ENCODE measurements at places on chromosomes 2 and 18.

DNA sequence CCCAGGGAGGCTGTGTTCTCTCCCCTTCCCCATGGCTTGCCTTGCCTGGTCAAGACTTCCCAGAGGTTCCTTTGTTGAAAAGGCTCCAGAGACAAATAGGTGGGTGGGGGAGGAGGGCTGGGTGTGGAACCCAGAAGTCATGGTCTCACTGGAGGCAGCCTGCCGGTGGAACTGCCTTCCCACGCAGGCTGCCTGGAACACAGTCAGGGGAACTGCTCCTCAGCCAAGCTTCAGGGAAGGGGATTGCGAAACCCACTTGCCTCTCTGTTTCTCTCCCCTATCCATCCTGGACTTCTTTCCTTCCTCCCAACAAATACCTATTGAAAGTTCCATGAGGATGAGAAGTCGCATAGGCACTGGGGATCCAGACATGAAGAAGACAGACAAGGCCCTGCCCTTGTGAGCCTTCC lies 31.6 kb downstream of the MARCO start:
- DNase-seq, result no peak

DNA sequence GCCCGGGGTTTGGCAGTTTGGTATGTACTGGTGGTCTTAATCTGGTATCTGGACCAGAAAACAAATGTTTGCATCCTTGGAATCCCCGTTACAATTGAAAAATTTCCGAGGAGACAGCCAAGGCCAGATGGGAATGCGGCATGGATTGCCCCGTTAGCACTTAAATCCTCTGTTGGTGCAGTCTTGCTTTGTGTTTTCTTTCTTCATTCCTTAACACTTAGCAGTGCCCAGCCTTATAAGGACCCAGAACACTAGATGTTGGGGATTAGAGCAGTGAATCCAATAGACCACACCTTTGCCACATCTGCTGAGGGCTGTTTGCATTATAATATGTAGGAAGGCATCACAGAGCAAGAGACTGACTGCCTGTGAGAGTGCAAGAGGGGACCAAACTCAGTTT lies 12.8 kb upstream of the ZNF532 start:
- DNase-seq, result no peak

DNA sequence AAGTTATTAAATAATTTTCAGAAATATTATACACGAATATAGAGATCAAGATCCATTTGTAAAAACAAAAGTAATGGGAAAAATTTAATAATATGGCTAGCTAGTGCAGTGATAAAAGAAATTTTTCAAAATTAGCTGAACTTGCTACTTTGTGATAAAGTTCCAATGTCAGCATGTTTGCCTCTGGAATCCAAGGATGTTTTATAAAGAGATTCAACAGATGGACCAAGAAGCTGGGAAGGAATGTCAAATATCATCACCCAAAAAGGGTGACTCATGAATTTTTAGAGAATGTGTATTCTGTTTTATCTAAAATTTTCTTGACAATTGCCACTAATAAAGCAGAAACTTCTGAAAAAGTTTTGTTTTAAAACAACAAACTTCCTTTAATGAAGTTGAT lies 95.3 kb downstream of the FSIP2 start:
- no peak for DNase-seq

DNA sequence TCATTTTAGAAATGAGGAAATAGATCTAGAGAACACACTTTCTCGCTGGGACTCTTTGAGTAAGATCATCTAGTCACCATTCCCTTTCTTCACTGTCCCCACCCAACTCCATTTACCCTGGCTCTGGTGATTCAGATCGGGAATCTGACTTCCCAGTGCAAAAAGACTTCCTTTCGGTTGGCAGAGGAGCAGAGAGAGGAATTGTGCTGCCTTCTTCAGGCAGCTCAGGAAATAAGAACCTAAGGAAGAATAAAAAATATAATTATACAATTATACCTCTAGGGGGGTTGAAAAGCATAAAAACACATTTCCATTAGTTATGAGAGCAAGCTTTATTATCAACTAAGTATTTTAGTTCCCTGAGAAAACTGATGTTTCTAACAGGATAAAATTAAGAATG lies 9.3 kb upstream of the MPP4 start:
- no peak for DNase-seq

DNA sequence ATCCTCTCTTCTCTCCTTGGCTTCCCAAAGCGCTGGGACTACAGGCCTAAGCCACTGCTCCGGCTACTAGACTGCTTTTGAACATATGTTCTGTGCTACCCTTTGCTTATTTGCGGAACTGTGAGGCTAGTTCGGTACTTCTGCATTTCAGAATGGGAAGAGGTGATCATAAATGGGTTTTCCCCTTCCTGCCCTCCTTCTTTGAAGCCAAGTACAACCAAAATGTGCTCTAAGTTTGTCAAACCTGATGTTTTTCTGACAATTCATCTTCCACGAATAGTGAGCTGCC lies 1.7 kb upstream of the ESCO1 start:
- peak; percentile 18 for DNase-seq
